ENCODE measurements at places on chromosomes 7 and 10.

GRCh38 chr7:44791278-44792219 lies 4.9 kb upstream of the PPIA start:
- DNase-seq = no peak

GRCh38 chr7:148661471-148661870 lies 37.2 kb upstream of the CUL1 start:
- DNase-seq = no peak

DNA sequence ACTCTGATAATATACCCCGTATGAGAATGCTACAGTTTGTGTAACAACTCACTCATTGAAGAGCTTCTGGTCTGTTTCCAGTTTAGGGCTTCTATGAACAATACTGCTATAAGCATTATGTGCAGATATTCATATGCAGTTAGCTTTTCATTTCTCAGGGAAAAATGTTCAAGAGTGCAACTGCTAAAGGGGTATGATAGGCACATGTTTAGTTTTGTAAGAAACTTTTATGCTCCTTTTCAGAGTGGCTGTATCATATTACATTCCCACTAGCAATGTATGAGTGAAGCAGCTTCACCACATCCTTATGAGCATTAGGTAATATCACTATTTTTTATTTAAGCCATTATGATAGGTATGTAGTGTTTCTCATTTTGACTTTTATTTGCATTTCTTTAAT lies 182.6 kb upstream of the CXCL12 start:
- no peak for DNase-seq

GRCh38 chr7:55509322-55509721 lies 63.0 kb downstream of the VOPP1 start:
- DNase-seq = no peak

DNA sequence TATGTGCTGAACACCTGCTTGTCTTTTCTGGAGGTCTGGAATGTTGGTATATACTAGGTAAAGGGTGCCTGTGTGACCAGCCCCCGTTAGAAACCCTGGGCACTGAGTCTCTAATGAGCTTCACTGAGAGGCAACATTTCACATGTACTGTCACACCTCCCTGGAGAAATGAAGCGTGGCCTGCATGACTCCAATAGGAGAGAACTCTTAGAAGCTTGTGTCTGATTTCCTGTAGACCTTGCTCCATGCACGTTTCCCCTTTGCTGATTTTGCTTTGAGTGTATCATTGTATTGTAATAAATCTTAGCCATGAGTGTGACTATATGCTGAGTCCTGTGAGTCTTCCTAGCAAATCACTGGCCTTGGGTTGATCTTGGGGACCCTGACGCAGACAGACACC lies 82.8 kb downstream of the PPP1R3C start:
- DNase-seq = no peak

- DNase-seq = no peak
Observed at GRCh38 chr7:101553018-101553770, 75.9 kb downstream of the MYL10 start.

Data from stimulated activated CD8-positive, alpha-beta memory T cell treated with anti-CD3 and anti-CD28 coated beads, Interleukin-15, amount 100 ng/mL, for 24 hours (primary cell).